ENCODE measurements at places on chromosomes 2 and 18.

DNA sequence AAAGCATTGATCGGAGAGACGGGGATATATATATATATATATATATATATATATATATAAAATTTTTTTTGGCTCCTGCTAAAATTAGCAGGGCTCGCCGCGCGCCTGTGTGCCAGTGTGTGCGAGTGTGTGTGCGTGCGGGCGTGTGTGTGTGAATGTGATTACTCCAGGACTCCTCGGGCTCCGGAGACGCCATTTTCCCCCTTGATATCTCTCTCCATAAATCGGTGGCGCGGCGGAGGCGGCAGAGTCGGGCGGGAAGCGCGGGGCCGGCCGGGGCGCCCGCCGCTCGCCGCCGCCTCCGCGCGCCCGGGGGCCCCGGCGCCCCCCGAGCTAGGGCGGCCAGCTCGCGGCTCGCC is 795 bp upstream of the SETBP1 start:
- no peak for DNase-seq

DNA sequence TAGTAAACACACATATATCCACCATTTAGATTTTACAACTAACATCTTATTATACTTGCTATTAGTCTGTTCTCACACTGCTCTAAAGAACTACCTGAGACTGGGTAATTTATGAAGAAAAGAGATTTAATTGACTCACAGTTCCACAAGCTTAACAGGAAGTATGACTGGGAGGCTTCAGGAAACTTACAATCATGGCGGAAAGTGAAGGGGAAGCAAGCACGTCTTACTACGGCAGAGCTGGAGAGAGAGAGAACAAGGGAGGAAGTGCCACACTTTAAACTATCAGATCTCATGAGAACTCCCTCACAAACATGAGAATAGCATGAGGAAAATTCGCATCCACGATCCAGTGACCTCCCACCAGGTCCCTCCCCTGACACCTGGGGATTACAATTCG is 240.7 kb downstream of the CAMKMT start:
- no peak for DNase-seq

GRCh38 chr2:47566207-47566858 is 163.4 kb downstream of the MSH2 start:
- DNase-seq = no peak

DNA sequence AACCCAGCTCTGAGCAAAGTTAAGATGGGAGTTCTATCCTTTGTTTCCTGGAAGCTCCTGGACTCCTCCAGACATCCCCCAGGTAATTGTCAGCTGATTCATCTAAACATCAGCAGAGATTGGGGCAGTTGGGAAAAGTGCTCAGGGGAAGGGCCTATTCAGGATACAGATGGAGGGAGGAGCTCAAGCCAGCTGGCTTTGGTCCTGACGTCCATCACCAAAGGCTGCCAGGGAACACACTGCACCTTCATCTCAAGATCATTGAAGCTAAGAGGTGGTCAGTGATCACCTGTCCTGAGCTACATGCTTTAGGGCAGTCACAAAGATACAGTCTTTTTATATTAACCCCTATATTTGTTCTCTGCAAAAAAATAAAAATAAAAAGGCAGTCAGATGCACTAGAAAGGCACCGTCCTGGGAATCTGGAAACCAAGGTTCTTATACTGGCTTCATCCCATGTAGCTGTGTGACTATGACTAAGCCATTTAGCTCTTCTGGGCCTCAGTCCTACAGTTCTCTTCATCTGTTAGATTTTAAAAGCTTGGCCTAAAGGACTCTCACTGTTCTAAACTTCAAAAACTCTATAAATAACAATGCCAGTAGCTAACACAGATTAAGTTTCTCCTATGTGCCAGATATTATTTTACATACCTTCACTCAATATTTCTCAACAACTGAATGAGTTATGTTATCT is 446.5 kb downstream of the BCL11A start:
- no peak for DNase-seq

DNA sequence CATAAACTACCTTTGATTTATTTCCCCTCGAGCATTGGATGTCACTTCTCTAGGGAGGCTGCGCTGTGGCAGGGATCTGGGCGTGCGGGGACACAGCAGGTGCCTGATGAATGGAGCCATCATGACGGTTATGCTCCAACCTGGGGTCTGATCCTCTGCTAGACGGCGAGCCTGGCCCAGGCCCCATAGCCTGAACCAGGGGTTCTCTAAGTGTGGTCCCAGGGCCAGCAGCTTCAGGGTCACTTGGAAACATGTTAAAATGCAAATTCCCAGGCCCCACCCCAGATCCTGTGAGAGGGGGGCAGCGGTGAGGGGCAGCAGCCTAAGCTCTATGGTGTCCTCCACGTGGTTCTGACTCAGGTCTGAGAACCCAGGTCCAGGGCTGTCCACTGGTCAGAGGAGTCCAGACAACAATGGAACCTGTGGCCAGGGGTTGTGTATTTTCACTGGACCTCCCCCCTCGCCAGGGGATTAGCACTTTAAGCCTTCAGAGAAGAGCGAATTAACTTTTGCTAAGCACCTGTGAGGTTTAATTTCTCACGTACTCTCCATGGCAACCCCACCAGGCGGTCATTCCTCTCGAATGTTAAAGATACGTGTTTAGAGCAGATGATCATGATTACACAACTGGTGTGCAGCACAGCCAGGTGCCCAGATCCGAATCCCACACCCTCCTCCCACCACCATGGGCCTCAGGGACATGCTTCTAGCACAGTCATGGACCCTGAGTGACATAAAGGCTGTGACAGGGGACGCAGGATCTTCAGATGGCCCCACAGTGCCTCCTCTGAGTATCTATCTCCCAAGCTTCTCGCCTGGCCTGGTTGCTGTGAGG is 1.6 kb upstream of the ARHGEF4 start:
- no peak for DNase-seq

- no peak for DNase-seq
Measured at GRCh38 chr18:60176259-60176658, 196.3 kb downstream of the MC4R start.

- DNase-seq = no peak
Measured at GRCh38 chr2:223396993-223397392, 205.2 kb downstream of the SCG2 start.

DNA sequence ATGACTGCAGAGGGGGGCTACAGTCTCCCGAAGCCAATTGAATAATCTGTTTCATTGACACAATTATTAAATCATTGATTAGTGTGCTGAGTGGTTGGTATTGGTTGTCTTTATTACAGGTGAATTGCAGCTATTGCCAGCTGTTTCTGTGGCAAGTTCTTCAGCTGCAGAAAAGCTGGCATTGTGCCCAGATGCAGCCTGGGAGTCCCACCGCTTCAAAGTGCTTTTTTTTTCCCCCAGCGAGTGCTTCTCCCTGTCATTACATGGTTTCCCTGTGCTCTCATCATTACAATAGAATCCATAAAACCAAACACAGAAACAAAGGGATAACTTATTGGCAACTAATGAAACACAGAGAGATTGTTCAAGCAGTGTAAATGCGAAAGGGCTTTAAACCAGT is 164.7 kb downstream of the GRB14 start:
- DNase-seq = no peak

DNA sequence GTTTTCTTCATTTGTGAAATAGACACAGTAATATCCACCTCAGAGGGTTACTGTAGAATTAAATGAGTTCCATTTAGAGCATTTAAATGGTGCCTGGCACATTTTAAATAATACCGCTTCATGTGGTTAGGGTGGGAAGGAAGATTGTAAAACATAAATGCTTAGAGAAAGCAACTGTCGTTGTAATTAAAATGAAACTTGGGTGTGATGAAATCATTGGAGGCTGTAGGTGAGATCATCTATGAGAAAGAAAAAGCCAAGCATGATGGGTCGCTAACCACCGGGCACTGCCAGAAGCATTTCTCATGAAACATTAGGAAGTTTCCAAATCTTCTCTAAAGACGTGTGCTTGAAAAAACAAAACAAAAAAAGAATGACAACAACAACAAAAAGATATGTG is 8.2 kb upstream of the SLC39A10 start:
- DNase-seq = peak; percentile 25

DNA sequence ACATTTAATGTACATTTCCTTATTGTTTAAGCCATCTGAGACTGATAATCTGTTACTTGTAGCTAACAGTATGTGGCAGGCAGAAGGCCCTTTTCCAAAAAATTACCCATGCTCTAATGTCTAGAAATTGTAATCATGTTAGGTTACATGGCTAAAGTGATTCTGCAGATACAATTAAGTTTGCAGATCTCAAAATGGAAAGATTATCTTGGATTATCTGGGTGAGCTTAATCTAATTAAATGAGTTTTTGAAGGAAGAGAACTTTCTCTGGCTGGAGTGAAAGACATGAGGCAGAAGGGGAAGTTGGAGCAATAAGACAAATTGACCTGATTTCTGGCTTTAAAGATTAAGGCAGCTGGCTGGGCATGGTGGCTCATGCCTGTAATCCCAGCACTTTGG is 76.3 kb downstream of the MBD2 start:
- no peak for DNase-seq

- peak; percentile 40 for DNase-seq
Measured at GRCh38 chr18:63074981-63075404, 244.6 kb downstream of the BCL2 start.
